ENCODE measurements at places on chromosomes 1 and 21.
A peak's percentile ranks its signal among the peaks of the same experiment; 100 is the strongest.

- DNase-seq: no peak
Observed at GRCh38 chr1:172288581-172288980, 131.9 kb upstream of the C1orf105 start.

DNA sequence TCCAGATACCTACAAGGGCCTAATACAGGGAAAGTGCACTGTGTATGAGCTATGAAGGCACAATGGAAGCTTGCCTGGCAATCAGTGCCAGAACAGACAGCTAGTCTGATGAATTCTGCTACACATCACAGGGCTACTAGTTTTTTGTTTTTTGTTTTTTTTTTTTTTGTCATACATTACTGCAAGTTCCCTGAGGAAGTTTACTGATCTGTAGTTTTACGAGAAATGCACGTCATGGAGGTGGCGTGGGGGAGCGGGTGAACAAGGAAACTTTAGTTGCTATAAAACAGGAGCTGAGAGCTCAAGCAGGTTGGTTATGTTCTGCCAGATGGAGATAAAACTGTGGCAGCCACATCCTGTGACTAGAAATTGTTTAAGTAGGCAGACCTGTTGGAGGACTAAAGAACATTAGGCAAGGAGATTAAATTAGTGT lies 17.7 kb downstream of the PTPRC start:
- DNase-seq: peak; percentile 49

- DNase-seq: no peak
Observed at GRCh38 chr1:22507587-22507986, 55.7 kb upstream of the EPHA8 start.

- DNase-seq: peak; percentile 32
Observed at GRCh38 chr1:11804666-11805421, 920 bp downstream of the MTHFR start.

GRCh38 chr1:78333502-78333901 lies 157.3 kb upstream of the PTGFR start:
- DNase-seq: no peak

- DNase-seq: no peak
Observed at GRCh38 chr1:46425726-46426125, 31.6 kb downstream of the FAAH start.

- no peak for DNase-seq
Observed at GRCh38 chr1:43982808-43983207, 3.8 kb downstream of the B4GALT2 start.

DNA sequence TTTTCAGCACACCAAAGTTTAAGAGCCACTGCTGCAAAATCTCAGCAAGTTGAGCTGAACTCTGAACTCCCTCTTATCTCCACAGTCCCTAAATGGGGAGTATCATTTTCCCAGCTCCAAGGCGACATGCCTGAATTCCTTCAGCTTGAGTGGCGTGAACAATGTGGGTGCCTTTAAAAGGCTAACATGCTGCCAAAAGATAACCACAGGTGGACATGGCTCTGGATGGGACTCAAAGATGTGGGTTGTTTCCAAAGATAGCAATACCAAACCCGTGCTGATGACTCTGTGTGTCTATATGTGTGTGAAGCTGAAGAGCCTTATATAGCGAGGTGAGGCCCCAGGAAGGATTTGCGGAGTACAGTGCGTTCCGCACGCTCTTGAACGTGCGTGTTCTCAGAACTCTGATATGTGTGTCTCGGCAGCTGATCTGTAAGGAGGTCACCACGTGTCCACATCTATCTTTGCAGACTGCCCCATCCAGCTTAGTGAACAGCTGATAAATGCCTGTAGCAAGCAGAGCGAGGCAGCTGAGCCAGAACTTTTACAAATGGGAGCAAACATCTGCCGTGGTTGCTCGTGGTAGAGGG lies 189.2 kb downstream of the DYRK1A start:
- DNase-seq: no peak

DNA sequence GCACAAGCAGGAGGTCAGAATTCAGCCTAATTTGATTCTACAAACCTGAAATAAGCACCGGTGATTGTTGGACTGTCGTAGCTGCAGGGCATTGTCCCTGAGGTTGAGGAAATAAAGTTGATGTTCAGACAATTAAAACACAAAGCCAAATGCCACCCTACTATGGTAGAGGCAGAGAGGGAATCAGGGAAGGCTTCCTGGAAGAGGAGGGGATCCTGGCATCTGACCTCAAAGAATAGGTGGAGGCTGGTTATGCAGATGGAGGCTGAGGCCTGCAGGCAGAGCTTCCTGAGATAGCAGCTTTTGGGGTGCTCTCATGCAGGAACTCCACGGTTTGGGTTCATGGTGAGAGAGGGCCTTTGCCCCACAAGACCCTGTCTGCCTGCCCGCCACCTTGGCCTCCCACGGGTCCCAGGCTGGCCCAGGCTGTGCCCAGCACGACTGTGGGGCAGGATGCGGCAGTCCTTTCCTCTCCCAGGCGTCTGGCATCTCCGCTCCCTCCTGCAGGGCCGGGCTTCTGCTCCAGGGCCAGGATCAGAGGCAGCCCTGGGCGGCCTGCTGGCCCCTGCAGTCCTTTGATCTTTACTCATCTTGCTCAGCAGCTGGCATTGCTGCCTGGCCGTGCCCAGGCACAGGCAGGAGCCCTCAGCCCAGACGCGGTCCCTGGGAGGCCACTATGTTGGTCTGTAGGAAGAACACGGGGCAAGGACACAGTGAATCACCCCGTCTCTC lies 134.1 kb upstream of the VAMP3 start:
- no peak for DNase-seq

- DNase-seq: no peak
Observed at GRCh38 chr21:43812139-43812821, 22.9 kb downstream of the RRP1 start.

DNA sequence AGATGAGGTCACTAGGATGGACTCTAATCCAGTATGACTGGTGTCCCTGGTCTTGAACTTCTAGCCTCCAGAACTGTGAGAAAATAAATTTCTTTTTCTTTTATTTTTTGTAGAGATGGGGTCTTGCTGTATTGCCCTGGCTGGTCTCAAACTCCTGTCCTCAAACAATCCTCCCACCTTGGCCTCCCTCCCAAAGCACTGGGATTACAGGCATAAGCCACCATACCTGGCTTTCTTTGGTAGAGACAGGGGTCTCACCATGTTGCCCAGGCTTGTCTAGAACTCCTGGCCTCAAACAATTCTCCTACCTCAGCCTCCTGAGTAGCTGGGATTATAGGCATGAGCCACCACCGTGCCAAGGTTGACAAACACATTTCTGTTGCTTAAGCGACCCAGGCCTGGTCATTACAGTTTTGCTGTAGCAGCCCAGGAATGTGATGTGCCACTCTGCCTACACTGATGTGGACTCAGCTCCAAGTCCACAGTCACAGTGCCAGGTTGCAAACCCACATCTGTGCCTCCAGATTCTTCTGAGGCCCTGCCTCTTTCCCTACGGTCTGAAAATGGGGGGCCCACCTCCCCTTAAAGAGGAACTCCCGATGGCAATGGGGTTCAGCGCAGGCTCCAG lies 15.9 kb downstream of the PYCR2 start:
- no peak for DNase-seq

DNA sequence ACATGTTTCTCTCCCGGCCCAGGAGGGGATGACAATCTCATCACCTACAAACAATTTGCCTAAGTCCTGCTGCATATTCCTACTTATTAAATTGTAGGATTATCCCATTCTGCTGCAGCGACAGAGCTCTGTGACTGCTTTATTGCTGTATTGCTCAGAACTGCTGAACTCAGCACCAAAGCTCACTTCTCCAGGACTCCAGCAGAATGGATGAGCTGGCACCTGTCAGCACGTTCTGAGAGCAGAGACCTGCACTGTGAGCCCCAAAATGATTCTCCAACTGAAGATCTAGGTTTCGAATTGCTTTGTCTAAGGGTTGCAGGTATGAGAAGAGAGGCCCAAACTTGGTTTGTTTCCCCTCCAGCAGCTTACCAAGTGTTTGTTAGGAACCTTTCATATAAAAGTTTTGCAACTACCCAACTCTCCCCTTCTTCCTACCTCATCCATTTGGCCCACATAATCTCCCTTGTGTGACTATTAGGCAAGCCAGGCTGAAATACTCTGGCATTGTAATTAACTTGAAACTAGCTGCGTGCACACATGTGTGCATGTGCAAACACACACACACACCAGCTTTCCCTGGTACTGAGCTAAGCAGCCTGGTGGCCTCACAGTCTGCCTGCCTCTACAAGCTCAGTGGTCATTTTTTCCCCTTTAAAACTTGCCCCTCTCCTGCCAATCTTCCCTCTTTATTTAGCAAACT lies 161.4 kb upstream of the CAMK1G start:
- no peak for DNase-seq

GRCh38 chr1:35629051-35629450 lies 12.3 kb downstream of the PSMB2 start:
- no peak for DNase-seq

DNA sequence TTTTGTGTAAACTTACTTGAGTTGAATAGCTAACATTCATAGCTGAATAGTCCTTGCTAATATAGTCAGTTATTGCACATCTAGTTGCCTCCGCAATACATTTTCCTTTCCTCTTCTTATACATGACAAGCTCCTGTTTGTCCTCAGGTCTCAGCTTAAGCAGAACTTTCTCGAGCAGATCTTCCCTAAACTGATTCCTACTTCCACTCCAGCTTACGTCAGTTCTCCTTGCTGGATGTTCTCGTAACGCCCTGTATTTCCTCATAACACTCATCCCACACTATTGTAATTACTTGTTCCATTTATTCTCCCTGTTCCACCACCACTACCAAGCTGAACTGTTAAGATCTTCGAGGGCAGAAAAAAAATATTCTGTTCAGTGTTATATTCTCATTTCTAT lies 15.1 kb upstream of the OMA1 start:
- DNase-seq: no peak

GRCh38 chr1:11147197-11147770 lies 41.9 kb upstream of the ANGPTL7 start:
- no peak for DNase-seq

DNA sequence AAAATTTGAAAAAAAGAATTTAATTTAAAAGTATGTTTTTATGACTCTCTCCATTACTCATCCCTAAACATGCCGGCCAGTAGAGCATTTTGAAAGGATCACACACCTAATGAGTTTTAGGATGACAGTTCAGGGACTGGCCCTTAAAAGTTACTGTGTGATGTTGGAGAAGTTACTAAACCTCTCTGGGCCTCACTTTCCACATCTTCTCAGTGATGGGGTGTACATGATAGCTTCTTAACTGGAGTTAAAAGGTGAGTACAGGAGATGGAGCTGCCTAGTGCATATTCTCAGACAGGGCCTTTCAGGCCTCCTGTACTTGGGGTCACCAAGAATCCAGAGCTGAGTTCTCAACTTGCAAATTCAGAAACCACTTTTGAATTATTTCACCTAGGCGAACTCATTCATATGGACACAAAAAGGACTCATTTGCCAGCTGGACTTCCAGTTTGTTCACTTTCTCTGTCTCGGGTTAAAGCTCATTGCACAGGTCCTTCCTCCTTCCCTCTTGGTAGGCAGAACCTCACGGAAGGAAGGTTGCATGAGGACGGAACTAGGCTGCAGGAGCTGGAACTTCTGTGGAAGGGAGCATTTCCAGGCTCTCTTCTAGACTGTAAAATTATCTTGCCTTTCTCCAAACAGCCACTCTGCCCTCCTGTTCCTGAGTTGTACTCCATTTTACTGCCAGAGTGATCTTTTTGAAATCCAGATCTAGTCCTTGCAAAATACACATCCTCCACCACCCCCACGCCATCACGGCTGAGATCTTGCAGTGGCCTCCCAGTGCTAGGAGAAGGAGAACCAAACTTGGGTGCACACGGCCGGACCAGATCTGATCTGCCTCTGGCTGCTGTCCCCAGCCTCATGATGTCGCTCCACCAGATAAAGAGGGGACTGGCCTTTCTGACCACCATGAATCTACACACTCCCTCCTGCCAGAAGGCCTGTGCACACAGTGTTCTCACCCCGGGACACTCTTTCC lies 4.3 kb upstream of the SLC30A1 start:
- DNase-seq: no peak

DNA sequence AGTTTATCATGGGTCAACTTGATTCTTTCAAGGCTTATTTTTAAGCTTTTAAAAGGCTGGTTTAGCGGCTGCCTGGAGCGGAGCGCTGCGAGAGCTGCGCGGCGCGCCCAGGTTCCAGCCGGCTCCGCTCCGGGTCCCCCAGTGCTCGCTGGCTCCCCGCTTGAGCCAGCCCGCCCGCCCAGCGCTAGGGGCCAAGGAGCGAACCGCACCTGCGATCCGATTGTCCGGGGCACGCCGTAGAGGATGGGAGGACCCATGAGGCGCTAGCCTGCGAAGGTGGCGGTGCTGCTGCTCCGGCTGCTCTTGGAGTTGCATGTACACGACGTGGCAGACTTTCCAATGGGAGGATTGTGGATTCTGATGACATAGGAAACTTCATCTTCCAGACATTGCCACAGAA lies 9.9 kb upstream of the CFHR4 start:
- DNase-seq: no peak
